ENCODE measurements at places on chromosomes 16 and 17.
A peak's percentile ranks its signal among the peaks of the same experiment; 100 is the strongest.

- no peak overlapping the region for H3K27ac ChIP-seq
- H3K36me3 ChIP-seq, result no peaks in the 10 kb centered on the region
- DNase-seq, result no peak
- peaks cover 3% of the 10 kb centered on the region for H3K4me1 ChIP-seq
- peaks cover 4% of the 10 kb centered on the region for H3K27me3 ChIP-seq
Measured at GRCh38 chr17:47423406-47424295, 99.9 kb downstream of the EFCAB13 start.

- H3K4me1 ChIP-seq, result peaks cover 10% of the 10 kb centered on the region
- no peaks in the 10 kb centered on the region for H3K36me3 ChIP-seq
- no peak for DNase-seq
- no peak overlapping the region for H3K27ac ChIP-seq
- H3K27me3 ChIP-seq, result no peaks in the 10 kb centered on the region
Measured at GRCh38 chr16:2787961-2788360, 601 bp upstream of the PRSS33 start.

DNA sequence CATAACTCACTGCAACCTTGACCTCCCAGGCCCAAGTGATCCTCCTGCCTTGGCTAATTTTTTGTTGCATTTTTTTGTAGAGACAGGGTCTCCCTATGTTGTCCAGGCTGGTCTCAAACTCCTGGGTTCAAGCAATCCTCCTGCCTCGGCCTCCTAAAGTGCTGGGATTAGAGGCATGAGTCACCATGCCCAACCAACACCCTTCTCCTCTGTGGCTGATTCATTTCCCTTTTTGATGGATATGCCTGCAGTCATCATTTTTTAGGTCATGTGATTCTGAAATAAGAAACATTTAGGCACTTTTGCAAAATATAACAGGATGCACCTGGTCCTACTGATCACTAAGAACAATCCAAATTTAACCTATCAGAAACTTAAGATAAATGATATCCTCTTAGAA, 44.0 kb upstream of the YPEL2 start:
- H3K36me3 ChIP-seq, result no peaks in the 10 kb centered on the region
- H3K4me1 ChIP-seq, result no peaks in the 10 kb centered on the region
- no peaks in the 10 kb centered on the region for H3K27me3 ChIP-seq
- DNase-seq, result no peak

DNA sequence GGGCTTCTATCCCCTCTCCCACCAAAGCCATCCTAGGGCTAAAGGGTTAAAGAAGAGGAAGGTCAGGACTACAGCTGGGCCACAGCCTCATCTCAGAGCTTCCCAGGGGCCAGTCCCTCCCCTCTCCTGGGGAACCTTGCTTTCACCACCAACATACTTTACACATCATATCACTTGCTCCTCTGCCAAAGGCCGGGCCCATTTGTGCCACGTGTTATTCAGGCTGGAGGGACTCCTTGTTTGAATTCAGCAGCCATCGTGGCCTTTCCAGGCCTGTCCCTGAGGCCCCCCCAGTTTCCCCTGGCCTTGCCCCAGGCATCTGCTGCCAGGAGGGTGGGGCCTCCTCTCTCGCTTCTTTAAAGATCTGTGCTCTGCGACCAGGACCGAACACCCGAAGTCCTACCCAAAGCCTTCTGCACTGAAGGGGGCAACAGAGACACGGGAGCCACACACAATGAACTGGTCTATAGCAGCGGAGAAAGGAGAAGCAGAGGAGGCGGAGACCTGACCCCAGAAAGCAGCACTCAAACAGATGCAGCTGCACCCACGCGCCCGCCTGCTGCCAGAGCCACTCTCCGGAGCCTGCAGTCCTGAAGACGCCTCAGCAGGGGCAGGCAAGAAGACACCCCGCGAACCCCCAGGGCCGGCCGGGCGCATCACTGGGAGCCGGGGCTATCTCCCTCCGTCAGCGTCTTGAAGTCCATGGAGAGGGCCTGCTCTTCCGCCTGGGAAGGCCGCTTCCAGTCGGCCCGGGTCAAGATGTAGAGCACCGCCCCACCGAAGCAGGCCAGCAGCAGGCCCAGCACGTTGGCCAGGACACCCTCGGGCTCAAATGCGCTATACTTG, 12.1 kb downstream of the CYB561 start:
- peak overlapping the region; percentile 83 for H3K27ac ChIP-seq
- no peaks in the 10 kb centered on the region for H3K27me3 ChIP-seq
- H3K36me3 ChIP-seq, result no peaks in the 10 kb centered on the region
- H3K4me1 ChIP-seq, result peaks cover 67% of the 10 kb centered on the region
- no peak overlapping the region for H3K4me3 ChIP-seq

DNA sequence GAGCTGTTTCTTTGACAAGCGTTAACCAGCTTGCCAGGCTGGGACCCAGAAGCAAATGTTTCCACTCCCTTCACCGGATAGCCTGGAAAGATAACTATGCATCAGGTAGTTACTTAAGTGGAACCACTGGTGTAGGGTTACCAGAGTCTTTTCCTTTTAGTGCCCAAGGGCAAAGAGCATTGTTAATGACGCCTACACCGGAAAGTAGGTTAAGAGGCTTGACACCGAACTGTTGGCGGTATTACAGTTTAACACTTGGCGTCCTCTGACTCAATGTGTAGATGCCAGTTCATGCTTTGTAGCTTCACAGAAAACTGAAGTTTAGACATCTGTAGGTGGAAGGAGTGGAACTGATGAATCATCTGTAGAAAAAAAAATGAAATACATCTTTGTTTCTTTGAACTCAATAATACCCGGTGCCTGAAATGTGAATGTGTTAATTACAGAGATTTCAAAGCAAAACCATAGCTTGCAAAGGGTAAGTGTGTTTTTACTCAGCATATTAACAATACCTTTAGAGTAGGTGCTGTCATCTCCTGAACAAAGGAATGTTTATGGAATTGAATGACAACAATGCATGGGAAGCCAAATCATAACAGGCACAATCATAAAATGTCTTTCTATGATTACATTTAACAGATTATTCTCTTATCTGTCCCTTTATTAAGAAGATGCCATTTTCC, 426.7 kb upstream of the SALL1 start:
- H3K27me3 ChIP-seq, result no peaks in the 10 kb centered on the region
- H3K4me1 ChIP-seq, result no peaks in the 10 kb centered on the region
- DNase-seq, result no peak
- no peak overlapping the region for H3K27ac ChIP-seq

Data from Panc1 (cell line).